Activated CD8-positive, alpha-beta T cell treated with anti-CD3 and anti-CD28 coated beads for 36 hours (primary cell): ENCODE measurements at places on chromosomes 2 and 18. TPM values are rescaled to one million over a fixed set of nuclear protein-coding genes. Genes with fewer than 3 reads are reported as not detected.

DNA sequence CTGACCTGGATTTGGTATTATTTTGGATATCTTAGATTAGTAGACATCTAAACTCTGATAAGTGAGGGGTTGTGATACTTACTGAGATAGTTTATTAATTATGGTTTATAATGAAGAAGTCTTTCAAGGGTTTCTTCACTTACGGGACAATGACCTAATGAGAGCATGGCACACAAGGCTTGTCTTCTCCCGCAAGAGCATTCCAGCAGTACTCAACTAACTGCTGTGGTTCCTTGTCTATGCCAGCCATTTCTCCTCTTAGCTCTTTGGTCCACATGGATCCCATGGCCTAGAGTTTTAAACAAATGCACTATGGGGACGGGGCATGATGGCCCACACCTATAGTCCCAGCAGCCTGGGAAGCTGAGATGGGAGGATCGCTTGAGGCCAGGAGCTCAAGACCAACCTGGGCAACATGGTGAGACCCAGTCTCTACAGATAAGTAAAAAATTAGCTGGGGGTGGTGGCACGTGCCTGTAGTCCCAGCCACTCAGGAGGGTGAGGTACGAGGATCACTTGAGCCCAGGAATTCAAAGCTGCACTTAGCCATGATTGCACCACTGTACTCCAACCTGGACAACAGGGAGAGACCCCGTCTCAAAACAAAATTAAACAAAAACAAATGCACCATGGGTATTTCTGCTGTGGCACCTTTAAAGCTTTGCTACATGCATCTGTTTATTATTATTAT, 161.7 kb upstream of the MYCN start:
- H3K27me3 ChIP-seq = peaks cover 2% of the 10 kb centered on the region
- DNase-seq = no peak

GRCh38 chr2:11546072-11546471, 12.2 kb downstream of the GREB1 start:
- no peak overlapping the region for H3K4me3 ChIP-seq
- peaks cover 36% of the 10 kb centered on the region for H3K27me3 ChIP-seq
- no peaks in the 10 kb centered on the region for H3K4me1 ChIP-seq
- DNase-seq = no peak

HOXD12 gene
- total RNA-seq = not detected

- H3K4me3 ChIP-seq = no peak overlapping the region
- no peak overlapping the region for H3K27ac ChIP-seq
- peak; percentile 26 for DNase-seq
- no peaks in the 10 kb centered on the region for H3K4me1 ChIP-seq
- no peaks in the 10 kb centered on the region for H3K36me3 ChIP-seq
- no peaks in the 10 kb centered on the region for H3K27me3 ChIP-seq
Observed at GRCh38 chr2:75130171-75130570, 69.1 kb downstream of the TACR1 start.

RNU2-63P gene
- 6.0 TPM for total RNA-seq

DNA sequence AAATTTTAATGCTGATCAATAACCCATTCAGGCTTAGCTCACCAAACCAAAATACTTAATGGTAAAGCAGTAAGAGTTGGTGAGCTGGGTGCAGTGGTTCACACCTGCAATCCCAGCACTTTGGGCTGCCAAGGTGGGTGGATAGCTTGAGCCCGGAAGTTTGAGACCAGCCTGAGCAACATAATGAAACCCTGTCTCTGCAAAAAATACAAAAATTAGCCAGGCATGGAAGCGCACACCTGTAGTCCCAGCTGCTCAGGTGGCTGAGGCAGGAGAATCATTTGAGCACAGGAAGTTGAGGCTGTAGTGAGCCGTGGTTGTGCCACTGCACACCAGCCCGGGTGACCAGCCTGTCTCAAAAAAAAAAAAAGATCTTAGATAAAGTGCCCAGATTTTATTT, 35.7 kb upstream of the MPP4 start:
- peaks cover 10% of the 10 kb centered on the region for H3K4me1 ChIP-seq
- H3K36me3 ChIP-seq = peaks cover 28% of the 10 kb centered on the region
- no peak overlapping the region for H3K27ac ChIP-seq
- H3K27me3 ChIP-seq = no peaks in the 10 kb centered on the region
- no peak for DNase-seq

- H3K36me3 ChIP-seq = no peaks in the 10 kb centered on the region
- DNase-seq = peak; percentile 7
- no peak overlapping the region for H3K4me3 ChIP-seq
- H3K27ac ChIP-seq = no peak overlapping the region
Observed at GRCh38 chr2:12928197-12928774, 211.6 kb downstream of the TRIB2 start.

MC5R gene
- total RNA-seq = not detected

OR6B2 gene
- not detected for total RNA-seq

CYP27C1 gene
- total RNA-seq = not detected

VWC2L gene
- not detected for total RNA-seq

- no peak for DNase-seq
- no peaks in the 10 kb centered on the region for H3K4me1 ChIP-seq
- no peak overlapping the region for H3K4me3 ChIP-seq
- no peak overlapping the region for H3K27ac ChIP-seq
Observed at GRCh38 chr2:3349211-3349693, 28.4 kb downstream of the EIPR1 start.

PLCD4 gene
- total RNA-seq = 0.34 TPM

ASAP2 gene
- not detected for total RNA-seq

CAPN14 gene
- total RNA-seq = 0.59 TPM

- H3K27me3 ChIP-seq = no peaks in the 10 kb centered on the region
- peaks cover 29% of the 10 kb centered on the region for H3K4me1 ChIP-seq
- no peak overlapping the region for H3K27ac ChIP-seq
Observed at GRCh38 chr2:100413571-100413970, 3.9 kb downstream of the CHST10 start.

DNA sequence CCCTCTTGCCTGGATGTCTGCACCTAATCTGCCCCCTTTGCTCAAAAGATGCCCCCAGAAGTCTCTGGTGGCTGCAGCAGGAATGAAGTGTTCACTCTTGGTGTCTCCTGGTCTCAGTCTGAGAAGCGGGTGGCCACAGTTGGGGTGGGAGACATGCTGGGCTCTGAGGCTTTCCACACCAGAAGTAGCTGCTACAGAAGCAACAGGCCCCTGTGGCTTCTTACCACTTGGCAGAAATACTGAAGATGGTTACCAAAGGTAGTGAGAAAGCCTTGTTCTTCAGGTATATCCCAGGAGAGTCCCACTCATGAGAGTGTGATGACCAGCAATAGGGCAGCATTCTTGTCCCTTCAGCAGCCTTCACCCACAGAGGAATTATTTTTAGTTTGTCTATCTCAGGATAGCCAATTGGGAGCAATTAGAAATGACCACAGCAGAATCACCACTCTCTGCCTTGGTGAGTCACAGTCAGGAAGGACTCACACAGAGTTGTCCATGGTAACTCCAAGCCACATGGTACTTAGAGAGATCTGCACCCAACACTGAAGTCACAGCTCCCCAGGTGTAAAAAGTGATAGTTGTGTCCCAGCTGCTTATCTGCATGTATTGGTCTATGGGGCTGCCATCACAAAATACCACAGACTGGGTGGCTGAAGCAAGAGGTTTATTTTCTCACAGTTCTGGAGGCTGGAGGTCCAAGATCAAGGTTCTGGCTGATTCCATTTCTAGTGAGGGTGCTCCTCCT, 169.8 kb upstream of the ID2 start:
- peaks cover 50% of the 10 kb centered on the region for H3K4me1 ChIP-seq
- H3K4me3 ChIP-seq = no peak overlapping the region
- peak overlapping the region; percentile 28 for H3K27ac ChIP-seq
- no peak for DNase-seq

SLC1A4 gene
- 14.6 TPM for total RNA-seq

- peaks cover 5% of the 10 kb centered on the region for H3K27me3 ChIP-seq
Observed at GRCh38 chr2:189576396-189576795, 4.2 kb downstream of the SLC40A1 start.

GREB1L gene
- not detected for total RNA-seq

- peaks cover 27% of the 10 kb centered on the region for H3K4me1 ChIP-seq
- H3K36me3 ChIP-seq = peaks cover 52% of the 10 kb centered on the region
- no peak overlapping the region for H3K27ac ChIP-seq
- H3K4me3 ChIP-seq = no peak overlapping the region
Observed at GRCh38 chr2:232026910-232027309, 65.4 kb downstream of the DIS3L2 start.

GRCh38 chr2:161173541-161174194, 13.4 kb downstream of the TANK start:
- no peak overlapping the region for H3K4me3 ChIP-seq
- no peaks in the 10 kb centered on the region for H3K27me3 ChIP-seq
- no peak for DNase-seq
- peaks cover 76% of the 10 kb centered on the region for H3K4me1 ChIP-seq

- H3K27ac ChIP-seq = no peak overlapping the region
- no peaks in the 10 kb centered on the region for H3K36me3 ChIP-seq
- H3K4me1 ChIP-seq = no peaks in the 10 kb centered on the region
- H3K4me3 ChIP-seq = no peak overlapping the region
- H3K27me3 ChIP-seq = peaks cover 3% of the 10 kb centered on the region
- no peak for DNase-seq
Observed at GRCh38 chr2:60633615-60634014, 80.2 kb upstream of the BCL11A start.

- no peak overlapping the region for H3K27ac ChIP-seq
- no peaks in the 10 kb centered on the region for H3K36me3 ChIP-seq
- DNase-seq = no peak
- no peaks in the 10 kb centered on the region for H3K27me3 ChIP-seq
- H3K4me3 ChIP-seq = no peak overlapping the region
Observed at GRCh38 chr2:20401489-20401835, 45.4 kb upstream of the RHOB start.

DNA sequence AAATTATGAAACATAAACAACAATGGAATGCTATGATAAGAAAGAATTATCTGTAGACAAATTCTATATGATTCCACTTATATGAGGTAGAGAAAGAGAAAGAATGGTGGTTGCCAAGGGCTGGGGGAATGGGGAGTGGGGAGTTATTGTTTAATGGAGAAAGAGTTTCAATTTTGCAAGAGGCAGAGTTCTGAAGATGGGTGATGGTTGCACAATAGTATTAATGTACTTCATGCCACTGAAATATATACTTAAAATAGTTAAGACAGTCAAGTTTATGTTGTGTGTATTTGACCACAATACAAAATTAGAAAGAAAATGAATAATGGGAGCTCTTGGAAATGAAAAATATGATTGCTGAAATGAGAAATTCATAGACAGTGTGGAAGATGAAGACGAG, 22.6 kb upstream of the FAM117B start:
- DNase-seq = no peak
- H3K27ac ChIP-seq = no peak overlapping the region
- H3K4me1 ChIP-seq = peaks cover 9% of the 10 kb centered on the region
- no peaks in the 10 kb centered on the region for H3K36me3 ChIP-seq
- no peaks in the 10 kb centered on the region for H3K27me3 ChIP-seq

- H3K4me1 ChIP-seq = no peaks in the 10 kb centered on the region
- no peak for DNase-seq
- no peaks in the 10 kb centered on the region for H3K36me3 ChIP-seq
- H3K27ac ChIP-seq = no peak overlapping the region
Observed at GRCh38 chr2:200180943-200181342, 125.5 kb upstream of the SPATS2L start.

- H3K4me1 ChIP-seq = peaks cover 12% of the 10 kb centered on the region
- peak; percentile 17 for DNase-seq
- H3K27me3 ChIP-seq = peaks cover 6% of the 10 kb centered on the region
- H3K4me3 ChIP-seq = peak overlapping the region; percentile 1
Observed at GRCh38 chr2:187586011-187586641, 31.9 kb upstream of the TFPI start.

DNA sequence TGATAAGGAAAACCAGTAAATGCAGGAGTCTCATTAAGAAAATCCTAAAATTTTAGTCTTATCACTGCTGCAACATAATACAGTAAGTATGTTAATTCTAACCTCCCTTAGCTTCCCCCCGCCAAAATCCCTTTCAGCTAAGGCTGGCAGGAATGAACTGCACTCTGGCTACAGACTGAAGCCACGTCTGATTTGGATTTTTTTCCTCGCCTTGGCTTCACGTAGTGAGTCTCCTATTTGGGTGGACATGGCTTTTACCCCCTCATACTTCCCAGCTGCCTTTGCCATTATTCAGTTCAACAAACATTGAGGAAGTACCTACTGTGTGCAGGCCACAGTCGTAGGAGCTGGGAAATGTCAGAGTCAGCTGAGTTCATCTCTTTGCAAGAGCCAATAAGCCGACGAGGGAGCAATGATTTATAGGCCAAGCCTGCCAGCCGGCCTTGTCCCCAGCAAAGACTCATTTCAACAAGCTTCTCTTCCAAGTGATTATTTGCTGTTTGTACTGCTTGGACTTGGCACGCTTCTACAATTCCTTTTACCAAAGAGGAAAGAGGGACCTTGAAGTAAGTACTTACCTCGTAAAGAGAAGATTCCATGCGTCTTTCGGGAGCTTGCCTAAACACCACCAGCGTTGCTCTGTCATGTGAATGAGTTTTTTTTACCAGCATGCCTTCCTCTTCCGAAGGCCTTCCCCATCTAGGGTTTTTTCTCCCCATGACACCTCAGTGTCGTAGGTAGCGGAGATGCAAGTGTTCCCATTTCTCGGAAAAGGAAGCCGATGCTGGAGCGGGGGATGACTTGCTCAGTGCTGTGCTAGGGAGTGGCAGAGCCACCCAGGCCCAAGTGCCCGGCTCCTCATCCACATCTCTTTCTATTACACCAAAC, 138.6 kb downstream of the KLHL29 start:
- H3K27ac ChIP-seq = no peak overlapping the region
- peaks cover 8% of the 10 kb centered on the region for H3K4me1 ChIP-seq
- peaks cover 5% of the 10 kb centered on the region for H3K27me3 ChIP-seq
- no peak overlapping the region for H3K4me3 ChIP-seq

DNA sequence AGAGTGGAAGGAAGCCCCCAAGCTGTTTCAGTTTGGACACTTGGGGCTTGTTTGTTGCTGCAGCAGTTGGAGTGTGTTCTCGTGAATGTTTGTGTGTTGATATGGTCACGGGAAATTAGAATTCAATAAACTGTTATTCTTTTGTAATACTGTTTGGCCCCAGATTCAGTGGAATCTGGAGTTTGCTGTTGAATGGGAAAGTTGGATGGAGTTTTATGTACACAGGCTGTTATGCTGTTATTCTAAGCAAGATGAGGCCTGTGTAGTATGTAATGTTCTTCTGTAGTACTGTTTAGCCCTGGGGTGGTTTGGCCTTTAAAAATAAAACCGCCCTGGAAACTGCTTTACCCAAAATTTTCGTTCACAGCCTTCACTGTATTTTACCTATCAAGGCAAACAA, 810.4 kb upstream of the HS6ST1 start:
- DNase-seq = no peak
- H3K4me1 ChIP-seq = no peaks in the 10 kb centered on the region
- H3K27me3 ChIP-seq = no peaks in the 10 kb centered on the region
- no peak overlapping the region for H3K27ac ChIP-seq
- no peaks in the 10 kb centered on the region for H3K36me3 ChIP-seq
